ENCODE measurements at places on chromosomes 7 and 10.

GRCh38 chr10:131358741-131359442 is 47.4 kb upstream of the TCERG1L start:
- DNase-seq: no peak

GRCh38 chr10:124665980-124666379 is 78.2 kb downstream of the FAM53B start:
- DNase-seq: no peak

- no peak for DNase-seq
Observed at GRCh38 chr7:155951554-155952158, 139.4 kb upstream of the SHH start.

GRCh38 chr10:101857802-101858476 is 14.3 kb upstream of the KCNIP2 start:
- DNase-seq: no peak

- no peak for DNase-seq
Observed at GRCh38 chr10:856416-857157, 74.9 kb downstream of the LARP4B start.

GRCh38 chr7:7883394-7883793 is 85.2 kb upstream of the GLCCI1 start:
- DNase-seq: no peak

DNA sequence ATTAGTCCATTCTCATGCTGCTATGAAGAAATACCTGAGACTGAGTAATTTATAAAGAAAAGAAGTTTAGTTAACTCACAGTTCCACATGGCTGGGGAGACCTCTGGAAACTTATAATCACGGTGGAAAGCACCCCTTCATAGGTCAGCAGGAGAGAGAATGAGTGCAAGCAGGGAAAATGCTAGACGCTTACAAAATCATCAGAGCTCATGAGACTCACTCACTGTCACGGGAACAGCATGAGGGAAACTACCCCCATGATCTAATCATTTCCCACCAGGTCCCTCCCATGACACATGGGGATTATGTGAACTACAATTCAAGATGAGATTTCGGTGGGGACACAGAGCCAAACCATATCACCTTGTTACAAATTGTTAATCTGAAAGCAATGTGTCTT is 15.8 kb downstream of the TAS2R39 start:
- no peak for DNase-seq

GRCh38 chr10:110969183-110969582 is 49.8 kb downstream of the SHOC2 start:
- DNase-seq: no peak

DNA sequence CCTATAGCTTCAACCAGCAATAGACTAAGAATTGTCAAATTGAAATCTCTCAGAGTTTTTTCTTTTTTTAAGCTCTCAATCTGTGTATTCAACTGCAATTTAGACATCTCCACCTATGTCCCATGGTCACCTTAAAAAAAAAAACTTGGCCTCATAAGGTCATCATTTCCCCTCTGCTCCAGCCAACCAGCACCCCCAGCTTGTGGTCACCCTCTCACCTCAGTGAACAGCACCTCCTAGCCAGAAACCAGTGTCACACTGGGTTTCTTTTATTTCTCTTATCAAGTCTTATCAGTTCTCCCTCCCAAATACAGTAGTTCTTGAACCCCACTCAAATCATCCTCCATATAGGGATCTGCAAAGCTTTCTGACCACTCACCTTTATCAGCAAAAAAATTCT is 4.0 kb downstream of the ITGB1 start:
- no peak for DNase-seq

- no peak for DNase-seq
Observed at GRCh38 chr7:87564296-87564963, 36.3 kb downstream of the ABCB1 start.

DNA sequence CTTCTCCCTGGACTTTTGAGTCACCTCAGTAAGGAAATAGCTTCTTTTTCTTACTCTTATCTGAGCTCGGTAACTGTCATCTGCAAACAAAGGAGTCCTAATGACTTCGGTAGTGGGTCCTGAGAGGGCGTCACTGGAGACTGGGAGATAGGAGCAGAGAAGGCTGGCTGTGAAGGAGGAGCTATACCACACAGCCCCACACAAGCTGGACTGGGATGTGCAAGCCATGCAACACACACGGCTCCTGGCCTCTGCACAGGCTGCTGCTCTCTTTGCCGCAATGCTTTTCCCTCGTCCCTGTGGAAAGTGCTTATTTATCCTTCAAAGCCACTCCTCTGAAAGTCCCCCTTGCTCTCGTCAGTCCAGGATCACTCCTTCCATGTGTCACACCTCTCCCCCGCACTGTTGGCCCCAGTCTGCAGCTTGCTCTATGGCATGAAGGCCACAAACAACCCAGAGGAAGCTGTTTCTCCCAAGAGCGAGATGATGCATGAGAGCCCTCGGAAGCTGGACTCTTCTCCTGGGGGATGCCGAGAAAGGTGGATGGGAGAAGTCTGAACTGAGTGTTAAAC is 14.9 kb downstream of the TMEM273 start:
- DNase-seq: no peak

Data from SK-N-MC (cell line).